ENCODE measurements at places on chromosomes 6 and 20. TPM values are rescaled to one million over a fixed set of nuclear protein-coding genes. Genes with fewer than 3 reads are reported as not detected.

DNA sequence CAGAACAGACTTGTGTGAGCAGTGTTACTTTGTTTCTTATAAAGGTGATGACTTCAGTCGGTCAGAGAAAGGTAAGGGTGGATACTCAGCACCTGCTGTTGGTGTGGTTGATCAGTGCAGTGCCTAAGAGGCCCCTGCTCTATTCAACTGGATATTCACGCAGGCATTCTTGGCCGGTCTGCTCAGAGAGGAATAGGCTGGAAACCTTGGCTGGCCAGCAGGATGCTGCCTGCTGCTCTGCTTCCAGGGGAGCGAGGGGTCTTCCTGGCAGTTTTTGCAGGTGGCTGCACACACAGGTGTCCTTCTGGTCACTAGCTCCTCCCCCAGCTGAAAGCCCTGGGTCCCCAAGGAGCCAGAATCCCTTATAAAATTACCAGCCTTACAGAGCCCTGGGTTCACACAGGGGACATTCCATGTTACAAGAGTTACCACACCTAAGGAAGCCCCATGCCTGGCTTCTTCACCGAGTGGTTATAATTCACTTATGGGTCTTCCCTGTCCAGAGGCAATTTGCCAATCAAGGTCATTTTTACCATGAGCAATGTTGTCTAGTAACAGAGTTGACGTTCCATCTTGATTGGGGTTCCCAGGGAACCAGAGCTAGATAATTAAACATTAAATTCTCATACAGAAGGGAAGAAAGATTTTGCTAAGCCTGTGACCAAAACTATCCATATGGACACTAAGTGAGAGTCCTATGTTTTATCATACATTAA lies 16.4 kb downstream of the SYNJ2 start:
- no peak overlapping the region for H3K27ac ChIP-seq
- no peaks in the 10 kb centered on the region for H3K27me3 ChIP-seq
- H3K36me3 ChIP-seq = peaks cover 8% of the 10 kb centered on the region
- peaks cover 11% of the 10 kb centered on the region for H3K4me1 ChIP-seq
- DNase-seq = no peak

GRCh38 chr6:165617528-165617927 lies 45.5 kb downstream of the PDE10A start:
- no peaks in the 10 kb centered on the region for H3K27me3 ChIP-seq
- H3K36me3 ChIP-seq = no peaks in the 10 kb centered on the region
- DNase-seq = no peak
- no peak overlapping the region for H3K27ac ChIP-seq
- H3K4me3 ChIP-seq = no peak overlapping the region
- no peaks in the 10 kb centered on the region for H3K4me1 ChIP-seq

DNA sequence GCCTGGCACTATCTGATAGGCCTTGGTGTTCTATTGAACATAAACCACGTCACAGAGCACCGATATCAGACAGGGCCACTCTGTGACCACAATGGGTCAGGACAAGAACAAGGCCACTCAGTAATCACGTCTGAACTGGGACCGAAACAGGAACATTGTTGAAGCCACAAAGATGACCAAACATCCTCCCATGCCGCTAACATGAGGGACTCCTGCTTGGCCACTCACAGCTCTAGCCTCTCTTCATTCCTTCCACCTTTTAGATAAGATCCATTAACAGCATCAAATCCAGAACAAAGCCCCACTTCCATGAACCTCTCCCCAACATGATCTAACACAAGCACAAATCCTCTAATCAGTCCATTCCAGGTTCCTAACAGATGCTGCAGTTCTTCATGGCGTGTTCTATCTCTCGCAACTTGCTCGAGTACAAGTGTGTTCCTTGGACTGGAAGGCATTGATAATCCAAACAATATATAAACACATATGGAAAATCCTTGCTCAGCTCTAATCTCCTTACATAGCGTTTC lies 7.4 kb downstream of the SIRT5 start:
- no peak for DNase-seq
- H3K36me3 ChIP-seq = peaks cover 27% of the 10 kb centered on the region
- no peaks in the 10 kb centered on the region for H3K4me1 ChIP-seq
- H3K27ac ChIP-seq = no peak overlapping the region
- H3K4me3 ChIP-seq = no peak overlapping the region

Gene LST1
- total RNA-seq = 109 TPM

- DNase-seq = no peak
- H3K4me1 ChIP-seq = peaks cover 3% of the 10 kb centered on the region
- peaks cover 2% of the 10 kb centered on the region for H3K27me3 ChIP-seq
- no peak overlapping the region for H3K27ac ChIP-seq
These were observed 99.9 kb upstream of the MYL9 start for GRCh38 chr20:36441416-36441815.

- H3K27ac ChIP-seq = no peak overlapping the region
- peaks cover 9% of the 10 kb centered on the region for H3K4me1 ChIP-seq
- H3K36me3 ChIP-seq = no peaks in the 10 kb centered on the region
- H3K4me3 ChIP-seq = no peak overlapping the region
These were observed 100.9 kb downstream of the RNF144B start for GRCh38 chr6:18488004-18488403.
